ENCODE measurements at places on chromosomes 1 and 21.

DNA sequence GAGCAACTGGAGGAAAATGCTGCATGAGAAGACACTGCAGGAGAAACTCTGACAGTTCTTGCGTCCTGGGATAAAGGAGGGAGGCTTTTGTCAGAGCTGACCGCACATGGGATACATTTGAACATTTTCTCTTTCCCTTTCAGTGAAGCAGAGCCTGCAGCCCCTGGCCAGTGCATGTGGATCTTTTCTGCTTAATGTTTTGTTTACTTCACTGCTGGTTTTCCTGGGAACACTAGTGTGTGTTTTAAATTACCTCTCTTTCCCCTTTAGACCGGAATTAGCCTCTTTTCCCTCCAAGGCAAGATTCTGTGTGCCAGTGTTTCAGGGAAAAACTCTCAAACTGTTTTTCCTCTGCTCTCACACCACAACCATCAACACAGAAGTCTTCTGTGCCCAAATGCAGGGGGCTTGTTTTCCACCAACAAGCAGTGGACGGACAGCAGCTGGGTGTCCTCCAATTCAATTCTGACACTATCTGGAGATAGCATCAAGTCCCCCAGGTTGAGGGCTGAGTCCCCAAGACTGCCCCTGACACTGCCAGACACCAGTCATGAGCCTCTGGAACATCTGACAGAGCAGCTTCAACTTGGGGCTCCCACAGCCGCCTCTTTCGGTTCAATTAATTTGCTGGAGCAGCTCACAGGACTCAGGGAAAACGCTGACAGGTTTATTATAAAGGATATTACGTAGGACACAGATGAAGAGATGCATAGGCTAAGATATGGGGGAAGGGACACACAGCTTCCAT, 136.2 kb downstream of the RHOU start:
- DNase-seq, result no peak

DNA sequence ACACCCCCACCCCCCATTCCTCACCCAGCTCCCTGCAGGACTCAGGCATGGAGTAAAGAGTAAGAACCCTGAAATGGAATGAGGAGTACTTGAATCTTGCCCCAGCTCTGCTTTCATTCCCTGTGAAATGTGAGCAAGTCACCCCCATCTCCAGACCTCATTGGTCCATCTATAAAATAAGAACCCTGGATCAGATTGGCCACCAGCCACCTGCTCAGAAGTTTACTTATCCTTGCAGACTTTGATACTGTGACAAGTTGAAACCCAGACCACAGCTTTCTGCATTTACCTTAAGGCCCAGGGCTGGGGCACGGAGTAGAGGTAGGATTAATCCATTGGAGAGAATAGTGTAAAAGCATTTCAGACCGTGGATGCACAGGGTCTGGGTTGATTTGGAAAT, 2.2 kb downstream of the KISS1 start:
- no peak for DNase-seq

DNA sequence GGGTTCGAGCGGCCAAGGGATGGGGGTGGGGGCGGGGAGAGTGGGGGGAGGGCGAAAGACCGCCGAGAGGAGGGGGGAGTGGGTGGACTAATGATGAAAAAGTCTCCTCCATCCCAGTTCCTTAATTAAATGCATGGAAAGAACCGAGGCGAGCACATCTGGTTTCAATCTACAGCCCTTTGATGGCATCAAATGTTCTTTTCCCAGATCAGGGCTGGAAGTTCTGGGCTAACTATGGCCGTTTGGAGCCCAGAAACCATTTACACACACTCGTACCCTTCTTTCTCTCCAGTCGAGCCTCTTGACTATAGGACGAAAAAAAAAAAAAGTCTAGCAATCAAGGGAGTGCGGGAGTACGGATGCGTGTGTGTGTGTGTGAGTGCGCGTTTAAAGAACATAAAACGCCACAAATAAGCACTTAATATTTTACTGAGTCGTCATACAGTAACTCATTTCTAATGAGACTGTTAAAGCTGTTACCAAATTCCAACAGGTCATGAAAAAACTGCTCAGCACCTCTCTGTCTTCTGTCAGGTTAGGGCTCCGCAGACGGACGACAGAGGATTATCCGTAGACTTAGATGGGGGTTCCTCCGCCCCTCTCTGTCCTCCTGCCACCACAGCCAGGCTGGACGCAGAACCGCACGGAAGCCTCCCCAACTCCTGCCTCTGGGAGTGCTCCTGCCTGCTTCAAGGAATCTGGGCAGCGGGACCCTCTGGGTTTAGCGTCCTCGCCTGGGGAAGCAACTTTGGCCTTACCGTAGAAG, 2.1 kb upstream of the PRRX1 start:
- DNase-seq, result no peak

GRCh38 chr1:118958937-118959631, 29.1 kb downstream of the TBX15 start:
- no peak for DNase-seq

GRCh38 chr1:31759298-31760023, 4.7 kb downstream of the ADGRB2 start:
- no peak for DNase-seq

DNA sequence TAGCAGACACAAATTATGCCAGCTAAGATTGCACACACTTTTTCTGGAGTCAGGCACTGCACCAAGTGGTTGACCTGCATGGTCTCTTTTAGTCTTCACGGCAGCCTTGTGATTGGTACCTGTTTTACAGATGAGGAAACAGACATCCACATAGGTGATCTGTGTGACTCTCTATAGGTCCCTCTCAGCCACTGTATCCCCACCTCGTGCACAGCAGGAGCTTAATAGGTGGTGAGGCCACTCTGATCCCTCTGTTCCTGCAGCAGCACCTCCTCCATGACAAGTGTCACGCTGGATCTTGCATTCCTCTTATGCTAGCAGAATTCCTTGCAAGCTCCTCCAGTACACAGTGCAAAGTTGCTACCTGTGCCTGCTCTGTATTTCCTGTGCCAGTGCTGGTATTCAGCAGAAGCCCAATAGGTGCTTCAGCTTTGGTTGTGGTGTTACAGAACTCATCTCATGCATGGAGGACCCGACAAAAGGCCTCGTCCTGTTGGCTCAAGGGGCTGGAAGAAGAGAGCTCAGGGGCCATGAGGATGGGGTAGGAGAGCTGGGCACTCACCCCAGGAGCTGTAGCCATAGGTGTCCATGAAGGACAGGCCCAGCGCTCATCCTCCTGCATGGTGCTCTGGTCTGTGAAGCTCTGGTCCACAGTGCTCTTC, 546.7 kb downstream of the PTPRU start:
- DNase-seq, result no peak

DNA sequence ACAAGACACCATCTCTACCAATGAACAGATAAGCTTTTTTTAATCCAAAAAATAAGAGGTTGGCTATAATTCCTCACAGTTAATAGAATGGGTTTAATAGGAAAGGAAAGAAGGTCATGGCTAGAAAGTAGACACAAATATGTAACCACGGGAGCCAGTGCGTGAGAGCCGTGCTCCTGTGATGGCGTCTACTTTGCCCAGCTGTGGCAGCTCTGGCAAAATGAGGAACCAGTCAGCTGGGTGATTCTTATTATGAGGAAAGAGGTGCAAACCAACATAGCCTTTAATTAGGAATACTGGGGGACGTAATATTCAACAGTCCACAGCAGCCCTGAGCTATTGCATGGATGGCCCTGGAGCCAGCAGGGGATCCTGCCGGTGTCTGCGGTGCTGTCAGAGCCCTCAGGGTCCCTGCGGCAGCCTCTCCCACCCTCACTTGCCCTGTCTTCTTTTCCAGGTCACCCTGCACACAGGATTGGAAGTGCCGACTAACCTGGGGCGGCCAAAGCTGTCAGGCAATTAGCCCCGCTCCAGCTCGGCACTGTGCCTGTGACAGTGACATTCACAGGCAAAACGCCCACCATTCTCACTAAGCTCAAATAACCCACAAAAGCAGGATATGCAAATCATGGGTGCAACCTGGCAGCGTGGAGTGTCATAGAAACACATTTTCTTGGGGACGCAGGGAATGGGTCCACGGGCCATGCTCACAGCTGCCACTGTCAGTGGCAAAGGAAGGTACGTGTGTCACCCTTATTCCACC, 25.9 kb upstream of the GNPAT start:
- DNase-seq, result no peak

GRCh38 chr1:223233410-223234169, 90.5 kb upstream of the TLR5 start:
- no peak for DNase-seq

DNA sequence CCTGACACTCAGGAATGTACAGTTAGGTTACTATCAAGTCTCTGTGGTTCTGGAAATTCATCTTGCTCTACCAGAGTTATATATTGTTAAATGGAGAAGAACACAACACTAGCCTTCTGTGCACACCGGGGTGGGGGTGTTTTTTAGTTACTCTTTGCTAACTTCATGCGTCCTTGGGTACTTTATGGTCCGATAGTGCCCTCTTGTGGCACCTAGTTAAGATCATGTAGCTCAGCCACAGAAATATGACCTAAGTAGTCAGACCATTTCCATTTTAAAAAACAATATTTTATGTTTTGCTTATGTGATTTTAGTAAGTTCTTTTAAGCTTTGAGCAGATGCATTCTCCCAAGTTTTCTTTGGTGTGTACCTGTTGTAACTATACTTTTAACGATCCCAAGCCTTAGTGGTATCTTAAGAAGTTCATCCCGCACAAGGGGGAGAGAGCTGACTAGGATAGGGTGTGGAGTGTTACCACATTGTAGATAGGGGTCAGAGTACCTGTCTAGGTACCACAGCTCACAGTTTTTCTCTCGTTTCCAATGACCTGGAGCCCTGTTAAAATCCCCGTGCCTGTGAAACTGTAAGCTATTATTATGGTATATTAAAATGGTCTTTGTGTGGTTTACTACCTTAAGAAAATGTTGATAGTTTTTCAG, 20.6 kb upstream of the SH3D21 start:
- peak; percentile 73 for DNase-seq

GRCh38 chr1:68145418-68146126, 86.8 kb downstream of the WLS start:
- DNase-seq, result no peak

DNA sequence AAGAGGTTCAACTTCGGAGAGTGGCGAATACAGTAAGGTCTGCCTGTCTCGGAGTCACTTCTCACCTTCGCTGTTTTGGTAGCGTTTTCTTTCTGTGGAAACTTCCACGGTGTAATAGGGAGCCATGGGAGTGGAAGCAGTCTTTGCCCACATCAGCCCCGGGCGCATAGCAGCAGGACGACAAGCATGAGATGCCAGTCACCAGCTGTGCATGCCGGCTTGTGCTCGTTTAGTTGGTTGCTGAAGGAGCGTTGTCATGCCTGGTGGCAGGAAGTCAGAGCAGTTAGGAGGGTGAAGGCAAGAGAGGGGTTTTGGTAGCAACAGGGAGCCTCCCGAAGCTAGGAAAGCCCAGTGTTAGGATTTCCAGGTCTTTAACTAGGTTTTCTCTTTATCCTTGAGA, 58.8 kb downstream of the MRPS6 start:
- no peak for DNase-seq

GRCh38 chr1:56509713-56510641, 69.4 kb downstream of the PLPP3 start:
- no peak for DNase-seq

GRCh38 chr1:208010487-208011071, 99.7 kb upstream of the CD34 start:
- no peak for DNase-seq

GRCh38 chr1:207981976-207982375, 71.1 kb upstream of the CD34 start:
- DNase-seq, result no peak

GRCh38 chr1:175683491-175684298, 59.7 kb downstream of the TNR start:
- no peak for DNase-seq

DNA sequence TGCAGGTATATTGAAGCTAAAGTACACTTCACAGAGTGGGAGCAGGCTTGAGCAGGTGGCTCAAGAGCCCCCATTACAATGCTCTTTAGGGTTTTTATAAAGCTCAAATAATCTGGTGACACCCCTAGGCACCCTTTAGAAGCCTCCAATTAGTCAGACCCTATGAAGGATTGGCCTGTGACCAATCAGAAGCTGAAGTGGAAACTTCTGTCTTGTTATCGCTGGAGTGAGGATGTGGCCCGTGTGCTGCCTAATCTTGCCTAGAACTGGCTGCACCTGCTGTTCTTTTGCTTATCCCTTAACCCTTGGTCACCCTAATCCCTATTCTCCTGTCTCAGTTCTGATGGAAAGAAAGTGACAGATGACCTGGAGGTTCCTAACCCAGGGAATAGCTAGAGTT, 70.8 kb upstream of the ABCG1 start:
- no peak for DNase-seq

GRCh38 chr1:58802640-58803399, 19.0 kb upstream of the JUN start:
- DNase-seq, result no peak

GRCh38 chr21:37862536-37862935, 53.7 kb downstream of the KCNJ6 start:
- no peak for DNase-seq

DNA sequence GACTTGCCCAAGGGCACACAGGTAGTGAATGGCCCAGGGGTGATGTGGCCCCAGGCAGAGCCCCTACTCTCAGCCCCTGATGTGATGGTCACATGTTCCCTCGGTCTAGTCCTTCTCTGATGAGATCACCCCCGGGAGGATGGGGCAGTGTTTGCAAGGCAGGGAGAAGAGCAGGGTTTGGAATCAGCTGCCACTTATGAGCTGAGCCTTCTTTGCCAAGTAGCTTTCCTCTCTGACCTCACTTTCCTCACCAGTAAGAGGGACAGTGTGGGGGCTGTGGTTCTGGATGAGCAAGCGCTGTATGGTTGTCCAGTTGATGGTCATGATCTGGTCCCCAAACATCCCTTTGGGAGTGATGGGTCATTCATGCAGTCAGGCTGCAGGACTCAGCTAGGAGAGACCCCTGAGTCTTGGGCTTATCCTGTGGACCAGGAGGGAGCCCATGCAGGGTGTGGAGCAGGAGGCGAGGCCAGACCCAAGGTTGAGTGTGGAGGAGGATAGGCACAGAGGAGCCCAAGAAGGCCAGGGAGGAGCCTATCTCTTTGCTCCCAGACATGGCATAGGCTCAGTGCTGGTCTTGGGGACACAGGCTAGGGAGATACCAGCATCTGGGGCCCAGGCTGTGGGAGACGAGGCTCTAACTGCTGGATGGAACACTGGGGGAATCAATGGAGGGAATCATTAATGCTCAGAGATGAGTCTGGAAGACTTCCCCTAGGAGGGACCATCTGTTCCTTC, 15.9 kb upstream of the PEAR1 start:
- DNase-seq, result no peak

DNA sequence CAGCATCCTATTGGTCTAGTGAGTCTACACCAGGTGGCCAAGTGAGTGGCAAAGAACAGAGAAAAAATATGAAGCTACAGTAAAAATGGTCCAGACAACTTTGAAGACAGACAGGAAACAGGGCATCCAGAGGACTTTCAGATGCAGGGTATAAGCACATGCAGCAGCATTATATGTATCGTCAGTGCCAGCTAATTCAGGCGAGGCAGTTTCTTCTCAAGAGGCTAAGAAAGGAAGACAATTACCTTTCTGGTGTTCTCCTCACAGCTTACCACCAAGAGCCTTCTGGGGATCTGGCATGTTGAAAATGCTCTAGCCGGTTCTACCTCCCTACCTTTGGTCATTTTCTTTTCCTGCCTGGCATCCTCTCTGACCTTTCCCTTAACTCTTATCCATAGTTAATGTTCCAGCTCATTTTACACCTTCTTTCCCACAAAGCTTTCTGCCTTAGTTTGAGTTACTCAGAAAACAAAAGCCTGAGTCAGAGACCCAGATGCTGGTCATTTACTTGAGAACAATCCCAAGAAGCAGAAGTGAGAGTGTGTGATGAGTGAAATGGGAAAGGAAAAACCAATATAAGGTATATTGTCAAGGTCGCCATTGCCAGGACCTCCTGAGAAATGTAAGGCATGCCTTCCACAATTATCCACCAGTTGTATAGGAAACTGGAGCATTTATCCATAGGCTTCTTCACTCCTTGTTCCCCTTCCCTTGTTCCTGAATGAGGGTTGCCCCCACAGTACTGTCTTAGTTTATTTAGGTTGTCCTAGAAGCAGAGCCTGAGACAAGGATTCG, 444.1 kb downstream of the PLPP3 start:
- DNase-seq, result no peak
